Urinary bladder (tissue), 4 donors: ENCODE measurements at places on chromosomes 6 and 20. TPM values are rescaled to one million over a fixed set of nuclear protein-coding genes. Genes with fewer than 3 reads are reported as not detected.

DNA sequence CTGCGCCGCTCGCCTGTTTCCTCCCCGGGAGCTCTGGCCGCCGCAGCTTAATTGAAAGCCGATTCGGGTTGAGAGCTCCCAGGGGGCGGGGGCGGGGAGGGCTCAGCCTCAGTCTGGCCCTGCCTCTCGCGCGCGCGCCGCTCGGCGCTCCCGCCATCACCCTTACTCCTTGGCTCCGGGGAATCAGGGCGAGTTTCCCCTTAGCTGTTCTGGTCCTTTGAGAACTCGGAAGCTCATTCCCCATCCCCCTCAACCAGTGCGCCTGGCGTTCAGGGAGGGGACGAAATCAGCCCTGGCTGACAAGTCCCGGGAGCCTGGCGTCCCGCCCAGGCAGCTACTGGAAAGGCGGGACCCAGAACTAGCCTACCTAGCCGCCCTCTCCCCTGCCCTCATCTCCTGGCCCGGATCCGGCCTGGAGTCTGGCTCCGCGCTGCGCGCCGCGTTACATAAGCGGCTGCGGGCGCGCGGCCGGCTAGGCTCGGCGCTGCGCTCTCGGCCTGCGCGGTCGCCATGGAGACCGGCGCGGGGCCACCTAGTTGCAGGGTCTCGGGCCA, 2.8 kb downstream of the SLC12A5 start:
- no peak for DNase-seq

DNA sequence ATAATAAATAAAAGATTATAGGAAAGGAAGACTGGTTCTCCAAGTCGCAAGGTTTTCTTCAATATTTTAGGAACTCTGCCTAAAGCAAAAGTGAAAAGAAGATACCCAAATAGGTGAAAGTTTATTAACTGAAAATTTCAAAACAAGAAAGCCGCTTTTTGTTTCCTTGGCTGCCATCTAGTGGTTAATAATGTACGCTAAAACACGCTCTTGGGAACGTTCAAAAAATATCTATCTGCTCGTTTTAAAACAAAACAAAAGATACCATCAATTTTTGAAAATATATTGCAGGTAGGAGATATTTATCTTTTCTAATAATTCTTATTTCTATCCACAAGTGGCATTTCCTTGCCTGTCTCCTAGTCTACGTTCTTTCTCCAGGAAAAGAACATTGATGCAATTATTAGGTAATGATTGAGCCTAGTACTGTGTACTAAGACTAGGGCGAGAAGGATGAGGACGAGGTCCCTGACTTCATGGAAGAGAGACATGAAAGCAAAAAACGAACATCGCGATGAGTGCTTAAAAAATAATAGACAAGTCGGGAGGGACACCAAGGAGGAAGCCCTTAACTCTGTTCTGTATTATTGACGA, 97.2 kb downstream of the SPTLC3 start:
- no peak for DNase-seq

DNA sequence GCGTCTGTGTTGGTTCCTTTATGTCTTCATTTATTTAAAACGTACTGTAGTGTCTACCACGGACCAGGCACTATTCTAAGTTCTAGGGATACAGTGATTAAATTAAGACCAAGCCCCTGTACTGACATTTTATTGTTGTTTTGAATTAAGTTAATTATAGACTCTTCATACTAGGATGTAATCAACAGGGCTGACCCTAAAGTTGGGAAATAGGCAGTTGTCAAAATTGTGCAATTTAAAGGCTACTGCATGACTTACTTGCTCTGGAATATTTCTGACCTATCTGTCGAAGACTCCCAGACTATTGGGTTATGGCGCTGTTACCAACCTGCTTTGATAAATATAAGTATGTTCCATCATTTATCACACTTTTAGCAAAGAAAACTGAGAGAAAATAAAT, 6.7 kb downstream of the MYO6 start:
- DNase-seq, result no peak

DNA sequence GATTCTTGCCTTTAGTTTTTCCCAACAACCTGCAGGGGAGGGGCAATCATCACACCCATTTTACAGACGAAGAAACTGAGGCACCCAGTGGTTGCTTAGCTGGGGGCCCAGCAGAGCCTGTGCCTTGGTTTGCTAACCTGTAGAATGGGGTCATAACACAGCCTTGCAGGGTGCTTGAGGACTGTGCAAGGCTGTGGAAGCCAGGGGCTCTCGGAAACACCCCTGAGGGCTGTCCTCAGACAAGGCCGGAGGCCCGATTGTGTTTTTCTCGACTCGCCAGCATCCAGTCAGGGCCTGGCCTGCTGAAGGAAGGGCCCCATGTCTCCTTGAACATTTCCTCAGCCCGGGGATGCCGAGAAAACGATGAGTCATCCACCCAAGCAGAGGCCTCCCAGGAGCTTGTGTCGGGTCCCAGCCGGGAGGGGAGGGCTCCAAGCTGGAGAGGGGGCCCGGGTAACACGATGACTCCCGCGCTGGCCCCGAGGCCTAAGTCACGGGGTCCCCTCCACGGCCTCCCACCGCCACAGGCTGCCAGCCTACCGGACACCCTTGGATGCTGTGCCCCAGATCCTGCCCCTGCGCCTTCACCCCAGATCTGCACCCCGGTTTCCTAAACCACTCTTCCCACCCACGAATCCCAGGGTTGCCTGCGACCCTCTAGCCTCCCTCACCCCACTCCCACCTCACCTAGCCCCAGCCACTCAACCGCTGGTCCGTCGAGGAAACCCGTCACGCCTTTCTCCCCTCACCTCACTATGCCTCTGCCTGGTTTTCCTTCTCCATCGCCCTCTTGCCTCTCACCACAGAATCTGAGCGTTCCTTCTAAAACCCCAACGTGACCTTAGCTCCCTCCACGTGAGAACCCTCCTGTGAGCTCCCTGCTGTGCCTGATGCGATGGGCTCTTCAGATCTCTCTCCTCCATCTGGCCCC, 10.6 kb downstream of the NOL4L start:
- DNase-seq, result no peak

DNA sequence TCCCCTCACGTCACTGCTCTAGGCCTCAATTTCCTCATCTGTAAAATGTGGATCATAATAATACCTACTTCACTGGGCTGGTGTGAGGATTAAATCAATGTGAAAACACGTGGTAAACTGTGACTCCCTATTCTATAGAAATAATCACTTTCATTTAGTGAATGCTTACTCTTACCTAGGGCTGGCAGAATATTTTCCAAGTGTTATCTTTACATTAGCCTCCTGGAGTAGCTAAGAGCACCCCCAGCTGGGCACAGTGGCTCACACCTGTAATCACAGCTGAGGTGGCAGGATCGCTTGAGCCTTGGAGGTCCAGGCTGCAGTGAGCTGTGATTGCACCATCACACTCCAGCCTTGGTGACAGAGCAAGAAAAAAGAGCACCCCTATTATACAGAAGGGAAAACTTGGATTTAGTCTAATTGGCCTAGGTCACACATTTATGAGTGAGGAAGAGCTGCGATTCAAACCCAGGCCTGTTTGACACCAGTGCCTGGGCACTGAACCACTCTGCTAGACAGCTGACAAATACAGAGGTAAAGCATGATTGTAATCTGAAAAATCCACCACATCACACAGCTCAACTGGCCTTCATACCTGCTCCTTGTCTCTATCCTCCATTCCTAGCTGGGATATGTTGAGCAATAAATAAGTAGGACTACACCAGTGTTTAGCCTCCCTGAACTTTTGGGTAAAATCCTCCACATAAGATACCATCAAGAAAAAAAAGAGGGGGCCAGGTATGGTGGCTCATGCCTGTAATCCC, 1.4 kb upstream of the SNTA1 start:
- no peak for DNase-seq

- DNase-seq, result no peak
Observed at GRCh38 chr6:44630125-44631028, 242.9 kb downstream of the CDC5L start.

- no peak for DNase-seq
Observed at GRCh38 chr6:5599127-5599526, 337.8 kb downstream of the FARS2 start.

DNA sequence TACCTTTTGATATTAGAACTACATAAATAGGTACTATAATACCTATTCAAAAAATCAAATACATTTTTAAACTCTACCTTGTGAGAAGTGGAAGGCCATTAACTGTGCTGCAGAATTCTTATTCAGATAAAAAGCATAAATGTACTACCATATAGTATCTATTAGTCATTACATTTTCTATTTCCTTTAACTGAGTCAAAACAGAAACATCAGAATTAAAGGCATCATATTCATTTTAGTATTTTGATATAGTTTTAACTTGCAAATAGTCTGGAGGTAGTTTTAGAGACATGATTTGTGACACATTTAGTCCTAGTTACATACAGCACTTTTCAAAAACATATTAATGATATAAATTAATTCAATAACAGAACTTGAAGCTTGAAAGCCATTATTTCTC, 39.9 kb upstream of the TAB2 start:
- DNase-seq, result no peak

- peak; percentile 32 for DNase-seq
Observed at GRCh38 chr20:38072898-38073297, 39.4 kb downstream of the RPRD1B start.

DNA sequence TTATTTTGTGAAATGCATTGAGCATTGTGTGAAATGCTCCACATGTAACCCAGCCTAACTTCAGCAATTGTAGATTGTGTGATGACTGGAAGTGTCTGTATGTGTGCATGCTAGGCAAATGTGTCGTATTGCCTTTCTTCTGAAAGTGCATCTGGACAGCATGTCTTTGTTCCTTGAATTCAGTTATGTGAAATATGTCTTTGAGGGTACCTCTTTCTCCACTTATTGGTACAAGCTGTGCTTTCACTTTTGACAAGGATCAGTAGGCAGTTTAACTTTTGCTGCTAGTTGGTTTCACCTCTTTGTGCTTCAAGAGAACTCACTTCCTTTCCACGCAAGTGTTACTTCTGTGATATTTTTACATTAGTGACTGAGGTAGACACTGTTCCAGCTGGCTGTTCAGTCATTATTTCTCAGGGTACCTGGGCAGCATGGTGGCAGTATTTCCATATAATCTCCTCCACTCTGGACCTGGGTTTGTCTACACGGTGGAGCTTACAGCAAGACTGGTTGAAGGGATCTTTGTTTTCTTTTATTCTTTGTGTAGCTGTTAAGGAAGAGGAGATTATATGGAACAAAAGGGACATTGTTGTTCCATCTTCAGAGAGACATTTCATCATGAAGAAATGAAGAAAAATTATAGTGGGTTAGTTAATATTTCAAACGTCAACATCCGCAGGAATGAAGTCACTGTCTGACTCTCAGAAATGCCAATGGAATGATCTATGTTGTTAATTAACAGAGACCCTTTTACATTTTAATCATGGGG, 175.4 kb downstream of the UTRN start:
- no peak for DNase-seq

Gene MAP7
- total RNA-seq, result 10.4 TPM

Gene LPIN3
- total RNA-seq, result 4.7 TPM

Gene PRDM13
- not detected for total RNA-seq

Gene SSTR4
- total RNA-seq, result not detected

Gene TAF4
- 8.9 TPM for total RNA-seq

Gene FRMD1
- total RNA-seq, result 0.21 TPM

Gene ASCC3
- 89.5 TPM for total RNA-seq

Gene HLA-DRA
- 93.9 TPM for total RNA-seq

Gene KCNK17
- total RNA-seq, result 0.95 TPM
